ENCODE measurements at places on chromosomes 7 and 10.

DNA sequence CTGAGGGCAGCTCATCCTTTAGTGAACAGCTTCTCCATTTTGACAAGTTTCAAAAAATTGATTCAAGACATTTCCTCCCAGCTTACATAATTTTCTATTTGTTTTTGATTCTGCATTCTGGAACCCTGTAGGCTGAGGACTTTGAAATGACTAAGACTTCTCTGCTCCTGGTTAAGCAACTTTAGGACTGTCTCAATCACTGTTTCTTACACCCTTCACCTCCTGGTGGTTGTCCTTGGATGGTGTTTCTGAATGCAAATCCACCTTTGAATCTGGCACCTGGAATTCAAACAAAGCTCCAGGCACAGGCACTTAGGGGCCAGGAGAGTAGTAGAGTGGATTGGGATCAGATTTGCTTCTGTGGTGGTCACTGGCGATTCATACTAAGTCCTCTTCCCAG lies 595.5 kb downstream of the LRMDA start:
- no peak for DNase-seq

DNA sequence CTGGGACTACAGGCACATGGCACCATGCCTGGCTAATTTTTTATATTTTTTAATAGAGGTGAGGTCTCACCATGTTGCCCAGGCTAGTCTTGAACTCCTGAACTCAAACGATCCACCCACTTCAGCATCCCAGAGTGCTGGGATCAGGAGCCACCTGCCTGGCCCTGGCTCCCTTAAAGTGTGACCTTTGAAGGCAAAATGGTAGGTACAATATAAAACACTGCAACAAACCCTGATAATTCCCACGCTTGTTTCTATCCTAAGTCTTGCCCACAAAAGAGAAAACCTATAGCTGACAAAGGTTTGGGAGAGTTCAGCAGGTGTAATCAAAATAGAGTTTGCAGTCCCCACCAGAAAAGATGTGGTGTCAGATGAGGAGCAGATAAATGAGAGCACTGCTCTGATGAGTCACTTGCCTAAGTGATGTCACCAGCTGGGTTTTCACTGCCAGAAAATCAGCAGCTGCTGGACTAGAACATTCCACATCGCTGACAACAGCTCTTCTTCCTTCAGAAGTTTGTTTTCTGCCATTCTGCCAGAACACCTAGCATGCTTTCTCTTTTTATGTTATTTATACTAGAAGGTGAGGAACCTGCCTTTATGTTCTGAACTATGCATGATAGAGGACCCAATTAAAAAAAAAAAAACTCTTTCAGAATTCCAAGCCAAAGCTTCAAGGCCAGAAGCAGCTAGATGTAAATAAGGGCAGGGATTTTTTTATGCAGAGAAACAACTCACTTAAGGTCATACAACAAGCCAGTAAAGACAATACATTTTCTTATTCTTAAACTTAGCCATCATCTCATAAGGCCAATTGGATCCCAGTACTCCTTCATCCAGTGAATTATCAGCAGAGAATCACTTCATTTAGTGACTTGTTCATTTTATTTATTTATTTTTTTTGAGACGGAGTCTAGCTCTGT lies 18.0 kb downstream of the PURB start:
- no peak for DNase-seq

DNA sequence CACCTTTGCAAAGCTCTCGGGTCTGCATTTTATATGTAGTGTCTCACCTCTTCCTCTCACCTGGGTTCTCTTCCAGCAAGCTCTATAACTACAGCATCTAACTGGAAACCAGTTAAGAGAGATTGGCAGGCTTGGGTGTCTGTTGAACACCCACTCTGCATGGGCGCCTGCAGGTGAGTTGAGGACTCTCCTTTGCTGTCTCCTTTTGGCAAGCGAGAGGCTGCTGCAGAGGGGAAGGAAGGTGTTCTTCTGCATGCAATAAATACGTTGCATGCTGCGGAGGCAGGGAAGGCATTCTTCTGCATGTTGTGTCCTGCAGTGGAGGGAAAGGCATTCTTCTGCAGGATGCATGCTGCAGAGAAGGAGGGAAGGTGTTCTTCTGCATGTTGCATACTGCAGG lies 81.4 kb upstream of the ADAM12 start:
- no peak for DNase-seq

DNA sequence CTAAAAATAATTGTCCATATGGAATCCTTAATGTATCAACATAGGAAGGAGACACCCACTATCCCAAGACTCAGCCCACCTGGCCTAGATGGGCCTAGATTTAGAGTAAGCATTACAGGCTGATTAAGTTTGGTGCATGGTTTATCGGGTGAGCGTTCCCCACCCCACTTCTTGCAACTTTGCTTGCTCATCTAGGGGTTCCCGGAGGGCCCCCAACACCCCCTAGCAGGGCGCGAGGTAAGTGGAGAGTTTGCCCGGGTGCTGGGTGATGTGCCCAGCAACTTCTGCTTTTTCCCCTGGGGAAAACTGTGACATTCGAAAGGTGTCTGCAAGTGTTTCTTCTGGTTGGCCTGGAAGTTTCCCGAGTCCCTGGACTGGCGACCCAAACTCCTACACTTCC lies 31.7 kb downstream of the SKIDA1 start:
- no peak for DNase-seq

DNA sequence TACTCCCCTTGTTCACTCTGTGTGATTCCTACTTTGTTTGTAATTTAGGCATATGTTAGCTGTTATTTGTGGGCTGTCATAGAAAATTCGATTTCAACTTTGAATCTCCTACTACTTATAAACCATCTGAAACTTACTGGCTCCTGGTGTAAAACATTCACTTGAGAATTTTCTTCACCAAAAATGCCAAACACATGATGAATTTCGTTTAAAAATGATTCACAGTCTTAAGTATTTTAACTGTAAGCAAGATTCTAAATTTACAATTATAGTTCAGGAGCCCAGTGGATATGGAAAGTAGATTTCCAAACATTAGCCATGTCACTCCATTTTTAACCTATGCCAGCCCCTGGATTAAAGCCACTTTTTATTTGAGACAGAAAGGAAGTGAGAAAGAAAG lies 3.1 kb downstream of the CPED1 start:
- DNase-seq: no peak

GRCh38 chr7:52423251-52423650 lies 612.2 kb upstream of the POM121L12 start:
- DNase-seq: no peak

- DNase-seq: no peak
Observed at GRCh38 chr10:26528715-26529393, 90.7 kb downstream of the APBB1IP start.

DNA sequence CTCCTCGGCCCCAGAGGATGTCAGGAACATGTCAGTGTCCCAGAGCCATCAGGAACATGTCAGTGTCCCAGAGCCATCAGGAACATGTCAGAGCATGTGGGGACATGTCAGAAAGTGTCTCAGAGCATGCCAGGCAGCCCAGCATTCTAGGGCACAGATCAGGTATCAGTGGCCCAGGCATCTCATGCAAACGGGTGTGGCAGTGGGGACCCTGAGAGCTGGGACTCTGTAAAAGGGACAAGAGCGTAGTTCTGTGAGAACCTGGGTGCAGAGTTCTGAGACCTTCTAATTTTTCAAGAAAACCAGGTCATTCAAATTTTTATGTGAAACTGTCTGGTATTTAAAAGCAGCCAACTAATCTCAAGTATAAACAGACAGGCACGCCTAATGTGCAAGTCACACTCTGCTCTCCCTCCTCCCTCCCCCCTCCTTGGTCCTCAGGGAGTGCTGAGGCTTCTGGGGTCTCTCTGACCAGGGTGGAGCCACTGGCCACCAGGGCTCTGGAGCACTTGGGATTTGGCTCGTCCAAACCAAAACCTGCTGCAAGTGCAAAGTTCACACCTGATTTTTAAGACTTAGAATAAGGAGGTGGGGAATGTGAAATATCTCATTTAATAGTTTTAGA lies 64.6 kb downstream of the ALOX5 start:
- no peak for DNase-seq

DNA sequence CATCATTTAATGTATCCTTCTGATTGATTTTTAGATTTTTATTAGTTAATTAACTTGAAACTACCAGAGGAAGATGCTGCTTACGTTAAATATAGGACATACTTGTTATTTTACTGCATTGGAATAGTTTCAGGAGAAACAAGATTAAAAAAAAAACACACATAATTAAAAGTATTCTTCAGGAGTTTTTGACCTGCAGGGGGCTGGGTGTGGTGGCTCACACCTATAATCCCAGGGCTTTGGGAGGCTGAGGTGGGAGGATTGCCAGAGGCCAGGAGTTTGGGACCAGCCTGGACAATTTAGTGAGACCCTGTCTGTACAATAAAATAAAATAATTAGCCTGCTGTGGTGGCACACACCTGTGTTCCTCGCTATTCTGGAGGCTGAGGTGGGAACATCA lies 10.7 kb downstream of the CBLL1 start:
- DNase-seq: no peak

DNA sequence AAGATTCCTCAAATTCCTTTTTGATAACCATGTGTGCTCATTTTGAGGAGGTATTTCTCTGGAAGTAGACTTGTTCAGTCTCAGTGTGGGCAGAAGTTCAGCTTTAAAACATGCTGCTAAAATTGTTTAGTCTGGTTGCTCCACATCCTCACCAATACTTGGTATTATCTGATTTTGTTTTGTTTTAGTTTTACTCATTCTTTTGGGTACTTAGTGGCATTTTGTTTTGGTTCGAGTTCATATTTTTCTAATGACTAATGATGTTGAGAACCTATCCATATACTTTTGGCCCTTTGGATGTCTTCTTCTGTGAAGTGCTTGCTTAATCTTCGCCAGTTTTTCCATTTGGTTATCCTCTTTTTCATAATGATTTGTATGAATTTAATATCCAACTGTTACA lies 694.2 kb upstream of the FZD8 start:
- no peak for DNase-seq

- DNase-seq: no peak
Observed at GRCh38 chr10:110068780-110069179, 61.0 kb downstream of the ADD3 start.

DNA sequence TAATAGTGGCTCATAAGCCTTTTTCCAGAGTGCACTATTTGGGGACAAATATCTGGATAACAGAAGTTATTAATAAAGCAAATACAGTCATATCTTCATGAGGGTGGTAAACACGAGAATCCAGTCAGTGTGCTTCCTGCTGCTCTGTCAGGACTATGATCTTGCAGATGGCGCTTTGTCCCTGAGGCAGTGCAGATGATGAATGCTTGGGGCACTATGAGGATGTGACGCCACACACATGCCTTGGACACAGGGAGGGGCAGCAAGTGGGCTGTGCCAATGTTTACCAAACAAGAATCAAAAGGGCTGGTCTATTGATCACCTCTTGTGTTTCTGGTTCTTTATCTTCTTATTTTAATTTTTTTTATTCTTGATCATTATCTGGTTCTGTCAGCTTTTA lies 79.8 kb downstream of the GAD2 start:
- no peak for DNase-seq

DNA sequence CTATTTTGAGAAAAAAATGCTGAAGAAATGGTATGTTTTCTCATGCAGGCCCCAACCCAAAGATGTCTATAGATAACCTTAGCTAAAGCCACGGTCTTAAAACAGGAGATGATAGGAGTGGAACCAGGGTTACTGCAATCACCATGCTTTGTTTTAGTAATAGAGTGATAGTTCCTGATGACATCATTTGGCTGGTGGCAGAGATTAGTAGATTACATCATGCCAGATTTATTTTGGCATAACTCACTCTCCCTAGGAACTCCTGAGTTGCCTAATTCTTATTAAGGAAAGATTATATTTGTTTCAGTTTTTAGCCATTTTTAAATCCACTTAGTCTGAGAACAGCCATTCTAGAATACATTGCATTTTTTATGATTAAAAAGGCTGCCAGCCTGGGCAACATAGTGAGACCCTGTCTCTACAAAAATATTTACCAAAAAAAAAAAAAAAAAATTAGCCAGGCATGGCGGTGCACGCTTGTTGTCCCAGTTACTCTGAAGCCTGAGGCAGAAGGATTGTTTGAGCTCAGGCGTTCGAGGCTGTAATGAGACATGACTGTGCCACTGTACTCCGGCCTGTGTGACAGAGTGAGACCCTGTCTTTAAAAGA lies 17.8 kb downstream of the ENO4 start:
- no peak for DNase-seq

DNA sequence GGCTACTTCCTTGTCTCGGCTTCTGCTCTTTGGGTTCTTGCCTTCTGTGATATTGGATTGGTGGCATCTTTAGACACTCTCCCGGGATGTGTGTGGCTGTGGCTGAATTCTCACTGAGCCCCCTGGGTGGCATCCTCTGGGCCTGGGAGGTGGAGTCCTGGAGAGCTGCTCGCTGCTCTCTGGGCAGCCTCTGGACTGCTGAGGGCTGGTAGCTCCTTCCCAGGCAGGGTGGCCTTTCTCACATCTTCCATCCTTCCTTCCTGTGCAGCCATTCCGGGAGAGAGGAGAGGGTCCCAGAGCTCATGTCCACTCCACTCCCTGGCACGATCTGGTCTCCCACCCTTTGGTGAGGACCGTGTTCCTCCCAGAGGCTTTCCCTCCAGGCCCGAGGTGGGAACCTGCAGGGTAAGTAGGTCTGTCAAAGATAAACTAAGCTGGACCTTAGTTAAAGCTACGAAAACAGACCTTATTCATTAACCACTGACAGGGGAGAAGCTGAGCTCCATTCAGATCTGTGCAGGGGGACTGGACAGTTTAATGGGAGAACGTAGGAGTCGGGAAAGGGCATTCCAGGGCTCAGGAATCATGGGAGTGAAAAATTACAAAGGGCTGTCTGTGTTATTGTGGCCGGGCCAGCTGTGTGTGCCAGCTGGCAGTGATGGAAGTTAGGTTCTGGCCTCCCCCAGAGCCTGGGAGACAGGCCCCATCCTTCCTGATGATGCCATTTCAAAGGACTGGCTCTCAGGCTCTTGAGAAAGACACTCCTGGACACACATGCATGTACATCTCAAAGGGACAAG lies 8.7 kb downstream of the ATP6V0E2 start:
- no peak for DNase-seq

DNA sequence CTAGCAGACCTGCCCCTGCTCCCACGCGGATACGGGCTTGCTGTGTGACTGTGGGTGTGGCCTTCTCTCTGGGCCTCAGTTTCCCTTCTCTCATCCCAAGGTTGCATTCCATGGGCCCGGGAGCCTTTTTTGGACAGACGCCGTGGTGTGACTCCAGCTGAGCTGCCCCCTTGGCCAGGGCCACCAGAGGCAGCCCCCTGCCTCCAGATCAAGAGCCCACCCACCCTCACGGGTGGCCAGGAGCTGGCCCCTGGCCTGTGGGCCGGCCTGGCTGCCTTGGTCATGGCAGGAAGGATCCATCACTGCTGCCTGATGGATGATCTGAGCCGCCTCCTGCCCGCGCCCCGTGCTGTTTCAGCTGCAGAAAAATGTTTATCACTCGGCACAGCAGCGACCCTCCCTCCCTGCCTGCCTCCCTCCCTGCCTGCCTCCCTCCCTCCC lies 27.8 kb upstream of the ELFN1 start:
- DNase-seq: no peak

- no peak for DNase-seq
Observed at GRCh38 chr10:61125560-61126170, 181.7 kb upstream of the RHOBTB1 start.

All from stimulated activated CD8-positive, alpha-beta memory T cell treated with anti-CD3 and anti-CD28 coated beads, Interleukin-4, amount 100 ng/mL, for 1 hour (primary cell).